ENCODE measurements at places on chromosomes 2 and 18. TPM values are rescaled to one million over a fixed set of nuclear protein-coding genes. Genes with fewer than 3 reads are reported as not detected.

DNA sequence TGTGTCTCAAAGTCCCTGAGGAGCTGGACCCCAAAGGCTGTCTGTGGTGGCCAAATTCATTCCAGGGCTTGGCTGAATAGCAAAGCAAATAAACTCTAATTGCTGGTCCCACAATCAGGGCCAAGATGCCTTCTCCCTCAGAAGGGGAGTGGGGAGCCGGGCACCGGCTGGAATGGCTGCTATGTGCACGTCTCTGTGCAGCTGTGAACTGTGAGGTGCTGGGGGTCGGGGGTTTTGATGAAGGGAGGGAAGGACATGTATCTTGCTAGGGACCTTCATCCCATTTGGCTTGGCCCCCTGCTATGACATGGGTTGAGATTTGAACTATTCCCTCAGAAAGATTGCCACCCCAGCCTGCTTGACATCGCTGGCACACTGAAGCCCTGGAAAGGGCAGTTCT lies 60.4 kb downstream of the CIB4 start:
- H3K27me3 ChIP-seq, result peaks cover 82% of the 10 kb centered on the region
- DNase-seq, result no peak
- H3K36me3 ChIP-seq, result no peaks in the 10 kb centered on the region
- no peaks in the 10 kb centered on the region for H3K4me1 ChIP-seq
- H3K4me3 ChIP-seq, result no peak overlapping the region

- DNase-seq, result no peak
- no peaks in the 10 kb centered on the region for H3K36me3 ChIP-seq
- no peak overlapping the region for H3K4me3 ChIP-seq
- H3K4me1 ChIP-seq, result no peaks in the 10 kb centered on the region
- no peaks in the 10 kb centered on the region for H3K27me3 ChIP-seq
These were observed 34.5 kb upstream of the ARL5A start for GRCh38 chr2:151862700-151863099.

DNA sequence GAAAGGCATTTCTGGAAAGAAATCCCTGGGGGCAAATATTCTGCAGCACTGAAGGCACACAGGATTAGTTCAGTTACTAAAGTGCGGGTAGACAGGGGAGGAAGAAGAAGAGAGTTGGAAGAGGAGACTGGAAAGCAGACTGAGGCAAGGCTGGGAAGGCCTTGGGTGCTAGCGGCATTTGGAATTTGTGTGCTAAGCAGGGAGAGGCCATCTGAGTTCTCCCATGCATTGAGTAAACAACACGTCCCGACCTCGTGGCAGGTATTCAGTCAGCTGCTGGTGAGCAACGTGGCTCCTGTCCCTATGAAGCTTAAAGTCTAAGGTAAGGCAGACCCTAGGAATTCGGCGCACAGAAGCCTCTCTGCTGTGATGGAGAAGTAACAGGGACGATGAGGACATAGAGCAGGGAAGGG lies 30.7 kb downstream of the ATP8B1 start:
- no peak for DNase-seq
- H3K36me3 ChIP-seq, result no peaks in the 10 kb centered on the region
- H3K27ac ChIP-seq, result no peak overlapping the region
- H3K27me3 ChIP-seq, result no peaks in the 10 kb centered on the region
- H3K4me1 ChIP-seq, result no peaks in the 10 kb centered on the region

- DNase-seq, result no peak
- peak overlapping the region; percentile 31 for H3K4me3 ChIP-seq
- H3K36me3 ChIP-seq, result no peaks in the 10 kb centered on the region
- no peak overlapping the region for H3K27ac ChIP-seq
- H3K4me1 ChIP-seq, result peaks cover 33% of the 10 kb centered on the region
- H3K27me3 ChIP-seq, result peaks cover 49% of the 10 kb centered on the region
These were observed 1.2 kb upstream of the NPAS2 start for GRCh38 chr2:100818606-100819369.

- no peak overlapping the region for H3K27ac ChIP-seq
- no peak for DNase-seq
- H3K36me3 ChIP-seq, result no peaks in the 10 kb centered on the region
- H3K27me3 ChIP-seq, result no peaks in the 10 kb centered on the region
These were observed 5.3 kb upstream of the ARHGAP15 start for GRCh38 chr2:143123911-143124310.

GRCh38 chr2:129008055-129008880 lies 689.6 kb upstream of the HS6ST1 start:
- no peak for DNase-seq
- H3K4me3 ChIP-seq, result no peak overlapping the region
- peaks cover 6% of the 10 kb centered on the region for H3K4me1 ChIP-seq
- no peaks in the 10 kb centered on the region for H3K27me3 ChIP-seq
- H3K27ac ChIP-seq, result no peak overlapping the region

DNA sequence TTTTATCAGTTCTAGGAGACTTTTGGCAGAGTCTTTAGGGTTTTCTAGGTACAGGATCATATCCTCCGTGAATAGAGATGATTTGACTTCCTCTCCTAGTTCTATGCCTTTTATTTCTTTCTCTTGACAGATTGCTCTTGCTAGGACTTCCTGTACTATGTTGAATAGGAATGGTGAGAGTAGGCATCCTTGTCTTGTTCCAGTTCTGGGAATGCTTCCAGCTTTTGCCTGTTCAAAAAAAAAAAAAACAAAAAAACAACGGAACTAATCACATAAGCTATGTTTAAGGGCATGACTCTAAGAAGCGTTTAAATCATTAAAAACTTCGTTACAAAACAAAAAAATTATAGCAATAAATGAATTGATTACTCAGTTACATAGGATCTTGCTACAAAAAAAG lies 145.7 kb downstream of the NUP35 start:
- no peak overlapping the region for H3K4me3 ChIP-seq
- no peaks in the 10 kb centered on the region for H3K36me3 ChIP-seq
- DNase-seq, result no peak
- no peak overlapping the region for H3K27ac ChIP-seq
- no peaks in the 10 kb centered on the region for H3K4me1 ChIP-seq

DNA sequence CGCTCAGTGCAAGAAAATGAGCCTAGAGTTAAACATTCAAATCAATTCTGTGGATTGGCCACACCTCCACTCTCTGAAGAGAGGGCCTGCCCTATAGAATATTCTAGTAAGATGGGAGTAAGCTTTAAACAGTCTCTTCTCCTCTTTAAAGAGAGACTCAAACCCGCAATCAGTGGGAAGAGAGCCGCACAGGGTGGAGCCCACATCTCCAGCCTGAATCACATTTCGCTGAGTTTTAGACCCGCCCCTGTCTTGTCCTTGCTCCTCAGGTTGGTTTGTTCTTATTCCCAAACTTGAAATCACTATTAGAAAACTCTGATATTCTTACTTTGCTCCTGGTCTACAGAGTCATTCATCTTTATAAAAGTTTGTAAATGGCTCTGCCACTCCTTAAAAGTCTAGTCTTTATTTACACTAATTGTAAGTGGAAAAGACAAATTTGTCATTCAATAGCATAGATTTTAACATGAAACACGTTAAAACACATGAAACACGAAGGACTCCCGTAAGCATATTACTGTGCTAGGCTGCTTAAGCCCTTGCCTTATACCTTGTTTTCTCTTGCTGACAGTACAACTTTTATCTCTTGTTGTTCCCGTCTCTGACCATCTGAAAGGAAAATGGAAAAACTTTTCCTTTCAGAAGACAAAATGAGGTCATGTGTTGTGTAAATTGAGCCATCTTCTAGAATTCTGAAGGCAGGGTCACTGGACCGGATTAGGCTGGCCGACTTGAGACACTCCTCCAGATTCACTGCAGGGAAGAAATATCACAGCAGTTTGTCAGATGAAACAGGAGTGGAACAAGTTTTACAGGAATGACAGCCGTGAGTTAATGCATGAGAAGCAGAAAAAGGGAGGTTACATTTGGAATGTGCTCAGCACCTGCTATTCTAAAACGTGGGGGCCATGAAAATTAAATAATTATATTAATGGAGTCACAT lies 5.6 kb downstream of the DSC1 start:
- peak; percentile 4 for DNase-seq
- H3K4me3 ChIP-seq, result no peak overlapping the region
- no peaks in the 10 kb centered on the region for H3K4me1 ChIP-seq
- H3K36me3 ChIP-seq, result no peaks in the 10 kb centered on the region
- H3K27ac ChIP-seq, result no peak overlapping the region
- H3K27me3 ChIP-seq, result no peaks in the 10 kb centered on the region

GRCh38 chr18:48595703-48596218 lies 56.9 kb downstream of the CTIF start:
- no peak overlapping the region for H3K4me3 ChIP-seq
- H3K27me3 ChIP-seq, result no peaks in the 10 kb centered on the region

GRCh38 chr2:142742371-142743214 lies 134.9 kb upstream of the KYNU start:
- no peaks in the 10 kb centered on the region for H3K27me3 ChIP-seq
- H3K4me3 ChIP-seq, result no peak overlapping the region
- DNase-seq, result no peak

DNA sequence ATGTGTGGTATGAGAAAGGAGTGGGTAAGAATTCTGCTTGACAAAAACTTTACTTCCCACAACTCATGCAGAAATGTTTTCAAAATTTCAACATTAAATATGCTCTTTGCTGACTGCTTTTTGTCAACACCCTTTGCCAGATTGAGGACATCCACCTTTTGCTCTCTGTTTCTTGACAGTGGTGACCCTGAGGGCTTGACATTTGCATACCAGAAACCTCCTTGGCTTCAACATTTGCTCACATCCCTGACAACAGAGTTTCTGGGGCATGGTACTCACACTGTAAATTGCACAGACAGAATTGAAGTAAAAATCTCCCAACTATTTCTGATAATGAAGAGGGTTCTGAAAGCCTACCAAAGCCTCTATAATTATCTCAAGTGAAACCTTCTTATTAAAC lies 95.7 kb downstream of the RND3 start:
- H3K36me3 ChIP-seq, result no peaks in the 10 kb centered on the region
- H3K4me1 ChIP-seq, result no peaks in the 10 kb centered on the region
- no peak overlapping the region for H3K4me3 ChIP-seq
- no peak overlapping the region for H3K27ac ChIP-seq
- DNase-seq, result no peak

DNA sequence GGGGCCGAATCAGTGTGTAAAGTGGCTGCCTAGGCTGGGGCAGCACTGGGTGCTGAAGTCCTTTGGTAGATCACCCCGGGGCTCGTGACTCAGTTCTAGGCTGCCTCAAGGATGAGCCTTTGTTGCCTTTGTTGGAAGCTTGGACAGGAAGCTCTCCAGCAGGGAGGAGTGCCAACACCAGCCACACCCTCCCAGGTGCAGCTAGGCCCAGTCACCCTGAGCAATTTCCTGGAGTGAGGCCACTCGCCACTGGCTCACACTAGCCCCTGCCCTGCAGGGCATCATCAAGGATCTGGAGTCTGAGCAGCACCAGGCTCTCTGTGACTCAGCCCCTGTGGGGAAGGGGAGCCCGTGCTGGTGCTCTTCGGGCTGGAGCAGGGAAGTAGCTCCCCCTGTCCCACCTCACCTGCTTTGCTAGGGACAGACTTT lies 6.7 kb upstream of the SDC1 start:
- peaks cover 3% of the 10 kb centered on the region for H3K27me3 ChIP-seq
- H3K4me3 ChIP-seq, result no peak overlapping the region
- no peak overlapping the region for H3K27ac ChIP-seq
- no peak for DNase-seq

DNA sequence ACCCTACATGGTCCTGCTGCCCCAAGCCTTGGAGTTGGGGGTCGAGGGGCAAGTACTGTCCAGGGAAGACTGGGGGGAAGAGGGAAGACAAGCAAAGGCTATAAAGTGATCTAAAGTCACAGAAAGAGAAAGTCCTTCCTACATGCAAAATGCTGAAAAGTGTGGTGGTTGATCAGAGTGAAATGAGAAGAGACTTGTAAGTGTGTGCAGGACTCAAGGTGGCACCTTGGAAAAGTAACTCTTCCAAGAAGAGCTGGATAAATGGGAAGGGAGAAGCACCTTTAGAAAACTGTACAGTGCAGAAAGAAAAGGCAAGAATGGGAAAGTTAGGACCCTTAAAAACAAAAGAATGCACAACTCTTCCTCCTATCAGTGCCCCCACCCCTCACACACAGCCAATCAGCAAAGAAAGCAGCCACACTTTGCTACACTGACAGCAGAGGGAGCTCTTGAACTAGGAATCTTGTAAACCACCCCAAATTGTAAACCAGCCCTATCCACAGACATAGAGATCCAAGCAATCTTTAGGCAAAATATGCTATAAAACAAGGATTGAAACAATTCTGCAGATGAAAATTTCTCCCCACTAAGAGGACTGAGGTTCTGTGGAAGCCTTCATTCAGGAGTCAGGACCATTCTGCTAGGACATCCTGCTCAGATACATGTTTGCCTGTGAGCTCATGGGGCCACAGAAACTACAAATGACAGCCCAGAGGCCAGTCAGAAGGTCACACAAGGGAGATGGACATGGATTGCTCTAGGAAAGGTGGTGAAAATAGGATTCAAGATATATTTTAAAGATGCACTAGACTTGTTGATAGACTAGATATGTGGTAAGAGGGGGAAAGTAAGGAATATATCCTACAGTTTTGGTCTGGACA lies 146.4 kb downstream of the FTCDNL1 start:
- no peaks in the 10 kb centered on the region for H3K36me3 ChIP-seq
- no peak overlapping the region for H3K4me3 ChIP-seq
- H3K4me1 ChIP-seq, result no peaks in the 10 kb centered on the region

DNA sequence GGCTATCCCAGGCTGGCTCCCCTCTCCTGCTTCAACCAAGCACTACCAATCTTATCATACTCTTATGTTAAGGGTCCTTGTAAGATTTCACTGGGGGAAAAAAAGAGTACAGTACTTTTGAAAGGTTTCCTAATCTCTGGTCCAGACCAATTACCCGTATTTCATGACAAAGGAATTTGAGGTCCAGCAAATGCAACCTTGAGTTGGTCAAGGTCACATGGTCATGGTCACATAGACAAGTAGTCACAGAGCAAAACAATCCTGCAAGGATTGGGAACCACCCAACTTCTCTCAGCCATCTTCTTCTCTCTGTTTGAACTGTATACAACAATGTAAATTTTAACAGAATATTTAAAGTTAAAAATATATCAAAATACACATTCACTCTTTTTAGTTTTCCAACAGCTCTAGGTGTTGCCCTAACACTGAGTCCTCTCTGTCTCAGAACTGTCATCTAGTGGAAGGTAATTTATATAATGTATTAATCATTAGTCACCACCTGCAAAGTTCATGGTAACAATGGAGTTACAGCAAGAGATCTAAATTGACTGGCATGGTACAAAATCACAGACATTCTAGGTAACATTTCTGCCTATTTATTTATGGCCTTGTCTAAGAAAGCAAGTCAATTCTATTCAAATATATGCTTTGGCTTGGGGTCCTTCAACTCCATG lies 21.5 kb downstream of the DTNB start:
- H3K4me1 ChIP-seq, result no peaks in the 10 kb centered on the region
- H3K27me3 ChIP-seq, result no peaks in the 10 kb centered on the region
- peaks cover 8% of the 10 kb centered on the region for H3K36me3 ChIP-seq
- DNase-seq, result no peak
- H3K4me3 ChIP-seq, result no peak overlapping the region

GRCh38 chr2:158530829-158531228 lies 74.1 kb downstream of the PKP4 start:
- H3K27me3 ChIP-seq, result no peaks in the 10 kb centered on the region
- H3K27ac ChIP-seq, result no peak overlapping the region
- H3K4me1 ChIP-seq, result no peaks in the 10 kb centered on the region
- H3K36me3 ChIP-seq, result no peaks in the 10 kb centered on the region
- no peak overlapping the region for H3K4me3 ChIP-seq

GRCh38 chr2:43634604-43635306 lies 2.3 kb upstream of the PLEKHH2 start:
- H3K36me3 ChIP-seq, result no peaks in the 10 kb centered on the region
- DNase-seq, result no peak
- H3K4me1 ChIP-seq, result peaks cover 9% of the 10 kb centered on the region
- H3K27ac ChIP-seq, result peak overlapping the region; percentile 15
- no peak overlapping the region for H3K4me3 ChIP-seq

The MGAT4A gene
- total RNA-seq, result 42.9 TPM

The COLEC11 gene
- 5.2 TPM for total RNA-seq

The CFAP65 gene
- 0.05 TPM for total RNA-seq

The CRYBA2 gene
- total RNA-seq, result 0.14 TPM

Data from thymus (tissue), 14 donors.